ENCODE measurements at places on chromosomes 3 and 15.

GRCh38 chr3:119810018-119810435 is 28.1 kb downstream of the NR1I2 start:
- peak; percentile 32 for DNase-seq

GRCh38 chr3:108673988-108674661 is 83.1 kb downstream of the RETNLB start:
- DNase-seq, result no peak

GRCh38 chr3:175316799-175317198 is 457.7 kb downstream of the NAALADL2 start:
- DNase-seq, result no peak

DNA sequence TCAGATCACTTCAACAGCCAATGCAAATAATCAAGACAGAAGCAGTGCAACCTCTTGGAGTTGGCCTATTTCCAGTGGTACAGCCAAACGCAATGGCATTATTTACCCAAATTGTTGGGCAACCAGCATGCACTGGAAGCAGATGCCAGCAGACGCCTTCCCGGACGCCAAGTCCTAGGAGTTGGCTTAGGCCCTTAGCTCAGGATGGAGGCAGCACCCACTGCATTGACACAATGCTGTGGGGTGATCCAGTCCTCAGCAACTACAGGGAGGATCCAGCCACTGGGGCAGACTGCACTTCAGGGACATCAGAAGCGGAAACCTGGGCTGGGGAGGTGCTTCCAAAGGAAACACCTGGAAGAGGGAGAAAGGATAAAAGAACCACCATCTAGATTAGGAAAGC is 290.4 kb downstream of the FAM43A start:
- DNase-seq, result no peak

- DNase-seq, result no peak
These were observed 379.4 kb downstream of the DIPK2A start for GRCh38 chr3:144351011-144351410.

DNA sequence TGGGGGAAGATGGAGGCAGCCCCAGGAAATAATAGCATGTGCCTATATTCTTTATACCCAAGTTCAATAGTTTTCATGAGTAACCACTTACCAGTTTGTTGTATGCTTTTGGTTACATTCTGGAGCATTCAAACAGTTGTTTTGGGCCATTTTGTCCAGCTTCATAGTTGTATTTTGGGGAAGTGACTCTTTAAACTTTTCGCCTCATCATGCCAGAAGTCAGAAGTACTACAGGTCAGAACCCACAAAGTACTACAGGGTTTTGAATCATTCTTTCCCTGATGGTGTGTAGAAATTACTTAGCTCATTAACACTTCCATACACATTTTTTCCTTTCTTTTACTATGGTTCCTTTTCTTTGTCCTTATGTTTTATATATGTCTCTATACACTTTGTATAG is 210.6 kb downstream of the ARPP21 start:
- DNase-seq, result no peak

- no peak for DNase-seq
These were observed 2.1 kb downstream of the PHC3 start for GRCh38 chr3:170179432-170179831.

DNA sequence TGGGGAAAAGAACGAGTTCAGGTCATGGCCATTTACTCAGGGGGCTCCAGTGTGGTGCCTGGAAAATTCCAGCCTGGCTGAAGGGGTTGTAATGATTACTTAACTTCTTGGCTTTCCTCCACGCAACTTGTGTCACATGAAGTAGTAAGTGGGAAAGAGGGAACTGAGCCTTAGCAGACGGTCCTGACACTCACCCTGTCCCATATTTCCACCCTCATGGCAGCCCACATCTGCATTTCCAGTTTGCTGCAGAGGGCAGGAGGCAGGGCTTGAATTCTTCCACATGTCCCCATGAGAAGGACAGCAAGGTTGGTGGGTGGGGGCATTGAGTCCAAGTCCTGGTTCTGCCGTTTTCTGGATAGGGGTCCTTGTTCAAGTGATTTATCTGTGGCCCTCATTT is 7.8 kb upstream of the CAMP start:
- DNase-seq, result no peak

Data from activated T-helper 1 cell treated with Interleukin-2 at 50 U/mL for 16 hours (primary cell).